ENCODE measurements at places on chromosomes 3 and 15. TPM values are rescaled to one million over a fixed set of nuclear protein-coding genes. Genes with fewer than 3 reads are reported as not detected.
A peak's percentile ranks its signal among the peaks of the same experiment; 100 is the strongest.

- DNase-seq, result peak; percentile 79
- no peaks in the 10 kb centered on the region for H3K4me1 ChIP-seq
- no peaks in the 10 kb centered on the region for H3K27me3 ChIP-seq
Measured at GRCh38 chr3:196712514-196713413, 587 bp downstream of the PIGX start.

- DNase-seq, result no peak
- no peaks in the 10 kb centered on the region for H3K36me3 ChIP-seq
- H3K4me3 ChIP-seq, result no peak overlapping the region
- no peak overlapping the region for H3K27ac ChIP-seq
Measured at GRCh38 chr3:144308396-144308795, 336.8 kb downstream of the DIPK2A start.

DNA sequence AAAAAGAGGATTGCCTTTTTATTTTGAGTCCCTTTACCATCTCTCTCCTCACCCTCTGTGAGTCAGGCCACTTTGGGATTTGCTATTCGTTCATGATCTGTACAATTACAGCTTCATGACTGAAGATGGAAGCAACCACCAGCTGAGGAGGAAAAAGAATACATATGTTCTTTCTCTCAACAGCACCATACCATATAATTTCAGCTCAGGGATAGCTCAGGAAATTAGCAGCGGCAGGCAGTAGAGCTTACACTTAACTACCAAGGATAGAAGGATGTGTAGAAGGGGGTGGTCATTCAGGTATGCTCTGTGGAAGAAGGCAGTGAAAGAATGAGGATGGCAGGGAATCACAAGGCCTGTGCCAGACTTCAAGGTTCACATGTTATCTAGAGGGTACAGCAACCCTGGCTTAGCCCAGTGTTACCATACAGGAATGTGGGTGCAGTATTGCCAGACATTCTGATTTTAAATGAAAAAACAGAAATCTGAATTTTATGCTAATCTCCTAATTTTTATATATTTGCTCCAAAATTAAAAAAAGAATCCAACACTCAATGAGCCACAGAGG, 17.9 kb downstream of the PLS1 start:
- no peak overlapping the region for H3K4me3 ChIP-seq
- H3K27me3 ChIP-seq, result no peaks in the 10 kb centered on the region
- H3K27ac ChIP-seq, result no peak overlapping the region
- no peak for DNase-seq
- no peaks in the 10 kb centered on the region for H3K4me1 ChIP-seq

DNA sequence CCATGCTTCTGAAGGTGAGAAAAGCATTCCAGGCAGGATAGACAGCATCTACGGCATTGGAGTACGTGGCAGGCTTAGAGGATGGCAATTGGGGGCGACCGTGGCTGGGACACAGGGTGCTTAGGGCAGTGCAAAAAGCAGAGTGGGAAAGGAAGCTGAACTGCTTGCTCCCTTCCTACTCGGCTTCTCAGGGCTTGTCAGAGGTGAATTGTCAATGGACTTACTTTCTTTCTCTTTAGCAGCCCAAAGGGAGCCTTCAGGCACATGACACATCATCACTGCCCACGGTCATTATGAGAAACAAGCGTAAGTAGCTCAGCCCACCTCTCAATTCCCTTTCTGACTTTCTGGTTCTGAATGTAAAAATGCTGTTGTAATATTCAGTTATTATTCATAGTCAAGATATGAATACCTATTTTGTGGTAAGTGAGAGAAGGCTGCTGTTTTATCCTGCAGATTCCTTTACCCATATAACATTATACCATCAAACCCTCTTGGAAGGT, 84.3 kb downstream of the KLHL25 start:
- no peaks in the 10 kb centered on the region for H3K27me3 ChIP-seq
- peaks cover 17% of the 10 kb centered on the region for H3K4me1 ChIP-seq
- H3K36me3 ChIP-seq, result peaks cover 2% of the 10 kb centered on the region
- DNase-seq, result no peak
- no peak overlapping the region for H3K4me3 ChIP-seq
- H3K27ac ChIP-seq, result no peak overlapping the region

DNA sequence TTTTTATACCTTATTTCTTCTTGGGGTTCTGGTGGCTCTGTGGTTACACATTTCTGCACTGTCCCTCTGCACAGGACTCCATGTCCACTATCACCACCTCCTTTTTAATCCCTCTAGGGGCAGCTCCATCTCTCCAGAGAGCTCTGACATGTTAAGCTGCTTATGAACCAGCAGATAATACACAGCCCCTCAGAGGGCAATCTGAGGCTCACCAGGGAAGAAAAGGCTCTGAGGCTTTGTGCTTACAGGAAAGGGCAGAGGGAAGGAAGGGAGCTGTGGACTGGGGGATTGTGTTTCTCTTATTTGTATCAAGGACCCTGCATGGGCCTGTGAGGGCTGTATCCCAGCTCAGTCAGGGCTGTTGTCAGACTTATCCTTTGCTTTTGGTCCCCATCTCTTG, 164.5 kb downstream of the EPHB1 start:
- H3K27me3 ChIP-seq, result no peaks in the 10 kb centered on the region
- no peak overlapping the region for H3K27ac ChIP-seq
- DNase-seq, result no peak
- no peak overlapping the region for H3K4me3 ChIP-seq

DNA sequence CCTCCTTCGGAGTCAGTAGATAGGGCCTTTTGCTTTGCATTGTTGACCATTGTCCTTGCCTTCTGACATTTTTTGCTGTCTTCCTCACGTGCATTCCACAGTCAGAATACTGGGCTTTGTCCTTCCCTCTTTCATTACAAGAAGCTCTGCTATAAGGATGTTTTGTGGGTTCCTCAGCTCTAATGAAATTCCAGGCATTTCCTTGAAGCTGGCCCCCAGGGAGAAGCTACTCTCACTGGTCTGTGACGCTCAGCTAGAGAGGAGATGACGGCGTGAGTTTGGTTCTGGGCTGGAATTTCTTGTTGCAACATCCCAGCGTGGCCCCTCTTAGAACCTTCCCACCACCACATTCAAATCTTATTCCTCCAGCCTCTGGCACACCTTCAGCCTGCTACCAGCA, 210.2 kb downstream of the TJP1 start:
- H3K4me3 ChIP-seq, result no peak overlapping the region
- no peaks in the 10 kb centered on the region for H3K27me3 ChIP-seq
- H3K4me1 ChIP-seq, result peaks cover 3% of the 10 kb centered on the region
- no peak overlapping the region for H3K27ac ChIP-seq
- no peaks in the 10 kb centered on the region for H3K36me3 ChIP-seq

DNA sequence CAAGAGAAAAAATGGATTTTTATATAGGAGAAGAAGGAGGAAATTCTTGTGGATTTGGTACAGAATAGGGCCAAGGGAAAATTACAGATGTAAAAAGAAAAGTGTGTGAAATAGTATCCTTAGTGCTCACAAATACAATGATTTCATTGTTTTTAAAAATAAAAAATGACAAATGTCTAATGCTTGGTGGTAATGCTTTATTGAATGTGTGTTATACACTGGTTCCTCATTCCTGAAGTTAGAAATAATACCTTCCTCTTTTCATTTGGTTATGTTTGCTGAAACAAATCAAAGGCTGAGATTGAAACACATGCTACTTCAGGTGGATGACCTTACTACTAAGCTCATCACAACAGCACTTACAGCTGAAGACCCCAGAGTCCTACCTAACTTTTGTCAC, 37.7 kb upstream of the CCR2 start:
- no peak overlapping the region for H3K27ac ChIP-seq
- no peak overlapping the region for H3K4me3 ChIP-seq
- DNase-seq, result no peak
- H3K36me3 ChIP-seq, result no peaks in the 10 kb centered on the region
- H3K4me1 ChIP-seq, result no peaks in the 10 kb centered on the region
- no peaks in the 10 kb centered on the region for H3K27me3 ChIP-seq

DNA sequence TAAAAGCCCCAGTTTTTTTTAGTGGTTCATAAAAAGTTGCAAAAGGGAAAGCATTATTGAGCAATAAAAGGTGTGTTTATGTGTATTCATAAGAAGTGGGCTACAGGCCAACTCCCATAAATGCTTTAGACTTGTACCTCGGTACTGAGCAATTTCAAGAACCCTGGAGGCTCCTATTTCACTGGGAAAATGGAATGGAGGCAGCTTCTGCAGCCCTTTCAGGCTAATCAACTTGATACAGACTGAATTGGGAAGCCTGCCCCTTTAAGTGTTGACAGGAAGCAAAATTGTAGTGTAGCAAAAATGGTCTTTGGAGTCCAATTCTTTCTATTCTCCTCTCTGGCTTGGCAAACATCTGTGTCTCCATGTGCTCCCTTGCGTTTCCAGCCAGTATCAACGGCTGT, 118.8 kb downstream of the ECT2 start:
- no peaks in the 10 kb centered on the region for H3K36me3 ChIP-seq
- H3K27ac ChIP-seq, result no peak overlapping the region
- H3K4me1 ChIP-seq, result no peaks in the 10 kb centered on the region
- DNase-seq, result no peak
- no peaks in the 10 kb centered on the region for H3K27me3 ChIP-seq

GRCh38 chr3:44439499-44440295, 37.8 kb downstream of the ZNF445 start:
- peak overlapping the region; percentile 70 for H3K27ac ChIP-seq
- no peak overlapping the region for H3K4me3 ChIP-seq
- H3K36me3 ChIP-seq, result no peaks in the 10 kb centered on the region
- peak; percentile 79 for DNase-seq

DNA sequence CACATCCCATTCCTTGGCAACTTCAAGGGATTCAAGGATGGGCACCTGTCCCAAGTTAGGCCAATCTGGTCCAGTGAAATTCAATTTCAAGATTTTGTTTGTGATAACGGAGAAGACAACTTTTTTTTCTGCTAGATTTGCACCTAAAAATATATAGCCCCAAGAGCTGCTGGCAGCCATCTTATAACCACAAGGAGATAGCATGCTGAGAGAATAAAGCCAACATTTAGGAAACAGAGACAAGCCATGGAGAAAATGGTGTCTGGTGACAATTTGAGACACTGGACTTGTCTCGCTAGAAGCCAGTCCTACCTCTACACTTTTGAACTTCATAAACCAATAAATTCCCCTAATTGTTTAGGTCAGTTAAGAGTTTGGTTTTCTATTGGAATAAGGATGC, 5.4 kb downstream of the PARL start:
- no peak overlapping the region for H3K4me3 ChIP-seq
- H3K27ac ChIP-seq, result no peak overlapping the region
- H3K4me1 ChIP-seq, result peaks cover 6% of the 10 kb centered on the region
- no peaks in the 10 kb centered on the region for H3K36me3 ChIP-seq
- H3K27me3 ChIP-seq, result no peaks in the 10 kb centered on the region

GRCh38 chr3:15610082-15610759, 8.7 kb downstream of the BTD start:
- H3K27me3 ChIP-seq, result no peaks in the 10 kb centered on the region
- H3K4me3 ChIP-seq, result no peak overlapping the region
- H3K27ac ChIP-seq, result no peak overlapping the region
- no peak for DNase-seq
- no peaks in the 10 kb centered on the region for H3K36me3 ChIP-seq

DNA sequence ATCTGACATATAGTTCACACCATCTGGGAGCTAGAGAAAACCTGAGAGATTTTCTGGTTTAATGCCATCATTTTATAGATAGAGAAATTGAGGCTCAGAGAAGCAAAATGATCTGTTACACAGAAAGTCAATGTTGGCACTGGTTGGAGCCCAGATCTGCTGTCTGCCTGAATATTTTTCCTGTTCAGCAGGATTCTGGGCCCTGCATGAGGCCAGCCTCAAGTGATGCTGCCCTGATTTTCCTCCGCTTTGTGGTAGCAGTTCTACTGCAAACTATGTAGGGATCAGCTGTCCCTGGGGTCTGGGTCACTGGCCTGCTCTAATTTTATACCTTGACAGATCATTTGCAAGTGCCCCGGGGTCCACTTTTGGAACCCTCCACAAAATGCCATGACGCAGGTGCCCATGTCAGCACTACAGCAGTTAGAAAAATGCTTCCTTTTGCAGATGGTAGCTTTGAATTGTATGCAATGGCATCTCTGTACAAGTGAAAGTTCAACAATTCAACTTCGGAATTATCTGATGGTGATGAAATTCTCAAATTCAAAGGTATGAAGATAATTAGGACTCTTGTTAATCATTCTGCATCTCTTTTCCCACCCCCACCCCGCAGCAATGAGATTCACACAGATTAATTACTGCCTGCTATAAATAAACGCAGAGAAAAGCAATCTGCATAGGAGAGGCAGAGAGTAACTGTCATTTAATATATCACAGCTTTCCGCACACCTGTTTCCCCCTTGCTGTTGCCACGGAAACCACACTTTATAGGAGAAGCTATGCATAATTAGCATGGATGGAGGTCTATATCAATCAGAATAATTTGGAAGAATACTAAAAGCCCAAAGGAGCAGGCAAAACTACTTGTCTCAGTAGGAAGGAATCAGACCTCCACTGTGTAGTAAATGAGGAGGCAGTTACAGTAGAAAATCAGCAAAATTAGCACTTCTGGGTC, 222.6 kb downstream of the PDCD6IP start:
- peaks cover 1% of the 10 kb centered on the region for H3K4me1 ChIP-seq
- H3K36me3 ChIP-seq, result no peaks in the 10 kb centered on the region
- no peak overlapping the region for H3K4me3 ChIP-seq
- no peaks in the 10 kb centered on the region for H3K27me3 ChIP-seq

DNA sequence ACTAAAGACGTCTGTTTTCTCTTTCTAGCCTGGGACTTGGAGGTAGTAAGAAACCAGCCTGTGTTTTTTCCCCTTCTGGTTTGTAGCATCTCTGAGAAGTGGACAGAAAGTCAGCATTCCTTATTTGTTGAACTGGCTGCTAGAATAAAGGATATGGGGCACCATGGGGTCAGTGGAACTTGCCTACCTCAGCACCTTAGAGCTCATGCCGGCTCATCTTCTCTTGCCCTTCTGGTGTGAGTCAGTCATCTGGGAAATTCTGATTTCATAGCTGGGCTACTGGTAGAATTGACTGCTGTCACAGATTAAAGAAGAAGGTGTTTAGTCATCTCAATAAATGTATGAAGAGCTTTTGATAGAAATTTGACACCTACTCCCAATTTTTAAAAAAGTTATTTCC, 202.7 kb upstream of the TOPAZ1 start:
- H3K4me3 ChIP-seq, result no peak overlapping the region
- H3K4me1 ChIP-seq, result no peaks in the 10 kb centered on the region
- no peak overlapping the region for H3K27ac ChIP-seq
- H3K27me3 ChIP-seq, result no peaks in the 10 kb centered on the region

DNA sequence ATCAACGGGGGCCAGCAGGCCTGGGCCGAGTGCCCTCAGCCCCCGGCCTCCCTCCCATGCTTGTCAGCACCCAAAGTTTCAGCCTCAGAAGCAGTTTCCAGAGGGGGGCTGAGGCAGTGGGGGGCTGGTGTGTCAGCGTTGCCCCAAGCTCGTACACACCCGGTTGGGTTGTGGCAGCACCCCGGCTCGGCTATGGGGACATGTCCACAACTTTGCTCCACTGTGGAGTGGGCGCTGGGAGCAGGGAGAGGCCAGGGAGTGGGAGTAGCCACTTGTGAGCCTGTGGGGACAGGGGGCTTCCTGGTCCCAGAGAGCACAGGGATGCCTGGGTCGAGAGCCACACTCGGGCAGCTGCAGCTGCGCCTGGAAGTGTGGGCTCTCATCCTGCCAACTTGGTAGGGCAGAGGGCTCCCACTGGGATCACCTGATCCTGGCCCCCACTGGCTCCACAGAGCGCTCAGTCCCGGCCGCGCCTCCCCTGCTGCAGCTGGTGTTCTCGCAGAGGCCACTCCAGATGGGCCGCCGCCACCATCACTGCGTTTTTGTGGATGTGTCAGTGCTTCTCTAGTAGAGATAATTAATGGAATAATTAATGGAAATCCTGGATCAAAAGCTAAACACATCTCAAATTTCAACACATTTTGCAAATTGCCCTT, 75.1 kb downstream of the NR1D2 start:
- DNase-seq, result no peak
- H3K27me3 ChIP-seq, result no peaks in the 10 kb centered on the region
- no peaks in the 10 kb centered on the region for H3K4me1 ChIP-seq
- H3K4me3 ChIP-seq, result no peak overlapping the region

Gene CTXN2
- total RNA-seq, result not detected

Gene EPM2AIP1
- 21.0 TPM for total RNA-seq

All from aorta (tissue), 5 donors.